HCEC 1CT (cell line): ENCODE measurements at places on chromosomes 6 and 20.

- DNase-seq = no peak
These were observed 5.1 kb downstream of the RPS21 start for GRCh38 chr20:62392077-62392418.

GRCh38 chr20:11926292-11926998, 8.8 kb downstream of the BTBD3 start:
- DNase-seq = no peak

- DNase-seq = peak; percentile 87
These were observed 143.4 kb upstream of the PHACTR1 start for GRCh38 chr6:12572896-12573827.

DNA sequence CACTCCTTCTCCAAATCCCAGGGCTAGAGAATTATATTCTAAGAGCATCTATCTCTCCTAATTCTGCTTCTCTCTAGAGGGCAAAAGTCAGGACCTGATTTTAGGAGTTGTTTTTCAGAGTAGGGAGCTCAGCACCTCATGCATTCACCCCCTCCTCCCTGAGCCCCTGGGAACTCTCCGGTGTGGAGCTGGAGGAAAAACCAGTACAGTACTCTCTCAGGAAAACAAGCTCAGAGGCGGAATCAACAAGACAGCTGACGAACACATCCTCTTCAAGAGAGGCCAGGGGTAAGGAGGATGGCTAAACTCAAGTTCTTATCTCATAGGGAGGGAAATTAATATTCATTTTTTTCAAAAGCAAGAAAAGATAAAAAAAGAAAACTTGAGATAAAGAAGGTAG, 120.1 kb upstream of the CDYL start:
- DNase-seq = no peak

DNA sequence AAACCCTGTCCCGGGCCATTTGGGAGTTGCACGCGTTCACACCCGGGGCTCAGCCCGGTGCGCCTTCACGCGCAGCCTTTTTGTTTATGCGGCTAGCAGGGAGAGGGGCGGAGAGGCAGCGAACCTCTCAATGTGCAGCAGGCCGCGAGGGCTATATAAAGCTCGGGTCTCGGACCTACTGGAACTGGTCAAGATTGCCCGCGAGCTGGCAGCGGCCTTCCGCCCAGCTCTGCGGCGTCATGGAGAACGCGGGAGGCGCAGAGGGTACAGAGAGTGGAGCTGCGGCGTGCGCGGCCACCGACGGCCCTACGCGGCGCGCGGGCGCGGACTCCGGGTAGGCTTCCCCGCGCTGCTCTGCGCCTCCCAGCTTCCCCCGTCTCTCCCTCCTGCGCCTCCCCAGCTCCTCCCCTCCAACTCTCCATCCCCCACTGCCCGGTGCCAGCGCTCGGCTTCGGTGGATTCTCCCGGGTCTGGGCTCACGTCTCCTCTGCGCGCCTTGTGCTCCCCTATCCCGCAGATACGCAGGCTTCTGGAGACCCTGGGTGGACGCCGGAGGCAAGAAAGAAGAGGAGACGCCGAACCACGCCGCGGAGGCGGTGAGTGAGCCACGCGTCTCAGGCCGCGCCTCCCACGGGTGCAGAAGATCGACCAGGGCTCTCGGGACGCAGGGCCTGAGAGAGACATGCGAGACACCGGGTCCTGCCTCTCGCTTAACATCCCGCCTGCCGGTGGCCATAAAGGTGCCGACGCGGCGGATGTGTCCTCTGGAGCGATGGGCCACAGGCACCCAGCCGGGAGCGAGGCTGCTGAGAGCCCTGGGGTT, at the start of gene RIPPLY2:
Gene RIPPLY2, plus strand, starts transcription at position 183 of the 823 bp plus-strand sequence. Its CDS starts 57 bp downstream, at position 240.
- peak; percentile 24 for DNase-seq

DNA sequence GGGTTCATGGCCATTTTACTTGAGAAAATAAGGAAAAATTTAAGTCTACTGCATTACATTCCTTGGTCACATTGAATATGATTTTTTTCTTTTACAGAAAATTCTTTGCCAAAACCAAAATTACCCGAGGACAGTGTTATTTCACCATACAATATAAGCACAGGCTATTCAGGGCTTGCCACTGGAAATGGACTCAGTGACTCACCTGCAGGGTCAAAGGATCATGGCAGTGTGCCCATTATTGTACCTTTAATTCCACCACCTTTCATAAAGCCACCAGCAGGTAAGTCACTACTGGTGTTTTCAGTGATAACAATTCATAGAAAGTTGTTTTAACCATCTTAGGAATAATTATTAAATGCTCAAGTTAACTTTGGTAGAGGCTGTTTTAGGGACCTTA, 16.2 kb downstream of the SOBP start:
- no peak for DNase-seq

GRCh38 chr6:159094444-159095252, 49.9 kb upstream of the TAGAP start:
- DNase-seq = no peak

GRCh38 chr6:3566812-3567211, 110.0 kb upstream of the SLC22A23 start:
- DNase-seq = peak; percentile 81

DNA sequence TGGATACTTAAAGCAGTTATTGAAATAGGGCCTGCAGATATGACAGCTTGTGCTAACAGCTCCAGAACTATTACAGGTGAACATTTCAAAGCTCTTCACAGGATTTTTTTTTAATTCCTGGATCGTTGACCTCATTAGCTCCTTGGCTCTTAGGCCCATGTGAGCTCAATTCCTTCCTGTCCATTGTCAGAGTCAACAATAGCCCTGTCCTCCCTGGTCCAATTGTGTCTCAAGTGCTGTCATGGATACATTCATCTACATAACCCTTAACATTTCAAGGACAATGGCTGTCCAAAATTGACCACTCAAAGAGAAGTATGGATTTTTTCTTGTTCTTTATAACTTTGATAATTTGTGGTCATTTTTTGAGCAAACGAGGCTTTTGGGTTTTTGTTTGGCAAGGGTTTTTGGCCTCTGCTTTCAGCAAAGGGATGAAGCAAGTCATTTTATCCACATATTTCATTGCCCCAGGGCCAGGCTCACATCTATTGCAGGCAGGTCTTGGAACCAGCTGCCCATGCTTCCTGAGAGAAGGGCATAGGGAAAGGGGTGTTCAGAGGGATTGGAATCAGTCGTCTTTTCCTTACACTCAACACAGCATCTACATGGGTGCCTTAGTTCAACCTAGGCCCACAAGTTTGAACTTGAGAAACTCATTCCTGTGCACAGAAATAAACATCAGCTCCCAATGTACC, 282.1 kb downstream of the TPBG start:
- DNase-seq = no peak

DNA sequence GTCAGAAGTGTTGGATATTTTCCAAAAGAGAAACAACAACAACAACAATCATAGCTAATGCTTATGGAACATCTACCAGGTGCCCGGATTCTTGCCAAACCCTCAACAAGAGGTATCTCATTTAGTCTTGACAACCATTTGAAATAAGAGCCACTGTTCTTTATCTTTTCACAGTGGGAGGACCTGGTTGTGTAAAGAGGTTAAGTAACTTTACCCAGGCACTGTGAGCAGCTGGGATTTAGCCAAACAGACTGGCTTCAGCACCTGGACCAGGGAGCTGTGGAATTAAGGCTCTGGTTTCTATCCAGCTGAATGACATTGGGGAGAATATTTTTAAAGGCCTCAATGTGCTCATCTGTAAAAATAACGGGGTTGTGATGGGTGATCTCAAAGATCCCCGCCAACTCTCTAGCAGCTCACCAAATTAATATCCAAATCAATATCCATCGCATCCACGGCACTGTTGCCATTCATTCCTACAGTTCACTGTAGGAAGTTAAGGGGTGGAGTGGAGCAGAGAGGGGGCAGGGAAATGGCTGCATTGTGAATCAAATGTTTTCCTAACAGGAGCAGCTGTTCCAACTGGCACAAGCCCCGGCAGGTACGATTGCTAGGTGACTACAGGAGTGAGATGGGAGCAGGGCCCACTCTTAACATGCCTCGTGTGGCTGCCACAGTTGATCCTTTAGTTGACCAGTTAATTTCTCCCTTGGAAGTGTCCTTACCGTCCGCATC, 61.8 kb downstream of the GCNT2 start:
- DNase-seq = no peak

- no peak for DNase-seq
These were observed 50.7 kb upstream of the SLCO4A1 start for GRCh38 chr20:62591591-62591990.

- no peak for DNase-seq
These were observed 43.4 kb downstream of the IYD start for GRCh38 chr6:150412221-150412620.

- no peak for DNase-seq
These were observed 37.5 kb upstream of the PDE7B start for GRCh38 chr6:135814043-135814442.

DNA sequence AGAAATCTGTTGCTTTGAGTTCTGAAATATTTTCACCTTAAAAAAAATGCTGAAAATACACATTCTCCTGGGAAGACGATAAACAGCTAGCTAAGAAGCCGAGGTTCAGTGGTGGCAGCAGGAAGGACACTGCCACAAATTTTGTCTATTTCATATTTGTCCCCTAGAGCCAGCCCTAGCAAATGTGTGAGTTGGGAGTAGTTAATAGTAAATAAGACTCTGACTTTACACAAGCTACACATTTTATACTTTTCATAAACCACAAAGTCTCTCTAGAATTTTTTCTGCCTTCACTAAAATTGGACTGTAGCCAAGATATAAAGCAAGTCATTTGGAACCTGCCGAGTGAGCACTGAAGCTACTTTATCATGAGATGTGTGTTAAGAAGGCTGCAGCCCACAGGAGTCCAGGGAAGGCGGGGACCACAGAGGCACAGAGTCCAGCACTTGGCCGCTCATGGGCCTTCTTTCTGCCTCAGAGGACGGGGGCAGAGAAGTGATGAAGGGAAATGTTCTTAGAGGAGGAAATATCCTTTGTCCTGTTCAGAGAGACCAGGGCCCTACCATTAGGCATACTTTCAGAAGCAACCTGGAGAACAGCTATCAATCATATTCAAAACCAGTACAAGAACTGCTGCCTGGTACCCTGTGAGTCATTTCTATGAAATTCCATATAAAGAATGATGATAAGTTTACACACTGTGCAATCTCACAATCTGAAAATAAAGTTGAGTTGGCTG, 241.7 kb upstream of the TAB2 start:
- peak; percentile 59 for DNase-seq

DNA sequence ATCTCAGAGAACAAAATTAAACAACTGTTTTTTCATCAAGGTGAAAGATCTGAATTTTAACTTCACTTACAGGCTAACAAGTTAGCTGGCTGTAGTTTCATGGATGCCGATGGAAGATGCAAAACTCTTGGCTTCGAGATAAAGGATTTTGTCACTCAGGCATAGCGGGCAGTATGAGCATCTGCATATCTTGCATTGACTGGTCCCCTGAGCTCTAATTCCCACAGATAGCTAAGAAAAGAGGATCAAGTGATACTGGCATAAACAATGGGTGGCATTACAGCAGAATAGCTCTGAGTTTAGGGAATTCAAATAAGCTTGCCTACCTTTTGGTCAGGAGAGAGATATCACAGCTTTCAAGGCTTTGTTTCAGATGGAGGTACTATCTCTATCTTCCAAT, 1.8 kb upstream of the CLVS2 start:
- no peak for DNase-seq

DNA sequence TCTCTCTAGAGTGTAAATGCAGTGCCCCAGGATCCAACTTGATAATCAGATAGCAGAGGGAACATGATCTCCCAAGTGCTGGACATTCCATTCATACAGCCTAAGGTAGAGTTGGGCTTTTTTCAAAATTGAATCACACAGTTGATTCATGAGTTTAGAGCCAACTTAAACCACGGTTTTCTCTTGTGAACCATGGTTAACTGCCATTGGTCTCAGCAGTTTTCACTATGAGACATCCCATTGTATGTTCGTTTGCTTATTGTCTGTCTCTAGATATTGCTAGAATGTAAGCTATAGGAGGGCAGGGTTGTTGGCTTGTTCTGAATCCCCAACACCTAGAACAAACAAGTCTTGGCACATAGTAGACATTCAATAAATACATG, 37.2 kb upstream of the TAF8 start:
- DNase-seq = peak; percentile 13

GRCh38 chr6:105080279-105080678, 99.5 kb downstream of the POPDC3 start:
- DNase-seq = no peak

DNA sequence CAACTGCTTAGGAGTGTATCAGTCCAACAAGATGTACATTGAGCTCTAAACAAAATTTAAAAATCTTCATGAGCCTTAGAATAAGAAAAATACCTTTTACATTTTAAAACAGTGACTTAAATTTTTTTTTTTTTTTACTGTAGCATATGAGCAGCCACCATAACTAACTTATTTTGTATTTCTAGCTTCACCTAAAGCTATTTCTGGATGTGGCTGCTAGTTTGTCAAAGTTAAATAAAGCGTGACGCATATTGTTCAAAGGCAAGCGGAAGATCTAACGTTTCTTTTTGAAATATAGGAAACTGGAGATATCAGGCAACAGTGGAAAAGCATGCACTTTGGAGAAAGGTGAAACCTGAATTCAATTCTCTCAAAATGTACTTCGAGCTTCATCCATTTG, 3.3 kb upstream of the IL22RA2 start:
- no peak for DNase-seq

DNA sequence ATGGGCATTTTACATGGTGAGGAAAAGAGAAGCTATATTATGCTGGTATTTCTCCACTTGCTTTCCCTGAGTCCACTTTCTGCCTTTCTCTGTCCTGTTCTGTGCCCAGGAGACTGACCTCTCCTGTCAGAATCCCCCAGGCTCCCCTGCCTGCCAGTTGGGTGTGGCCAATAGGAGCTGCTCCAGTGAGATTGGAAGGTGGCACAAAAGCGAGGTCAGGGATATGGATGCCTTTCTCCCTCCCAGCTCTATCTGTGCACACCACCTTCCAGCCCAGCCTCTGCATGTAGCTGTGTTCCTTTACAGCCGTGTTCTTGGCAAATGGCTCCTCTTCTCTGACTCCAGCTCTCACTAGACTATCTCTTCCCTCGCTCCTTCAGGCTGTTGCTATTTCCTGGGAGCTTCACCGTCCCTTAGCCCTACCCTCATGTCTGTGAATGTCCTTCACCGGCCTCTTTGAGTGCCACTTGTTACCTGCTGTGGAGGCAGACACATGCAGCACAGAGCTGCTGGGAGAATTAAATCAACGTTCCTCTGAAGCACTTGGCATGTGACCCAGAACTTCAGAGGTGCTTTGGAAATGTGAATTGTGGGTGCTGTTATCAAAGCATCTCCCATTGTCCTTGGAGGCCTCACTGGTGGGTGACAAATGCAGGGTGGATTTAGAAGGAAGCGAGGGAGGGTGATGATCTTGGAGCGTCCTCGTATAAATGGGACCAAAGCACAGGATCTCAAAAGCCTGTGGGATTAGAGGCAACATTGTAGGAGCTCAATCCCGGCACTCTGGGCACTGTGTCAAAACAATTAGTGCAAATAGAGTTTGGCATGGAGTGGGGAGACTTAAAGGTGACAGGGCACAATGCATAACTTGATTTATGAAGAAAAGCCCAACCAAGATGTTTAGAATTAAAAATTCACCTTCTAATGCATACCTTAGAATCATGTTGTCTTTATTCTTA, 28.9 kb upstream of the RALGAPA2 start:
- no peak for DNase-seq

- DNase-seq = no peak
These were observed 93.7 kb downstream of the LY86 start for GRCh38 chr6:6682225-6682624.
